ENCODE measurements at places on chromosomes 5 and 9. TPM values are rescaled to one million over a fixed set of nuclear protein-coding genes. Genes with fewer than 3 reads are reported as not detected.

DNA sequence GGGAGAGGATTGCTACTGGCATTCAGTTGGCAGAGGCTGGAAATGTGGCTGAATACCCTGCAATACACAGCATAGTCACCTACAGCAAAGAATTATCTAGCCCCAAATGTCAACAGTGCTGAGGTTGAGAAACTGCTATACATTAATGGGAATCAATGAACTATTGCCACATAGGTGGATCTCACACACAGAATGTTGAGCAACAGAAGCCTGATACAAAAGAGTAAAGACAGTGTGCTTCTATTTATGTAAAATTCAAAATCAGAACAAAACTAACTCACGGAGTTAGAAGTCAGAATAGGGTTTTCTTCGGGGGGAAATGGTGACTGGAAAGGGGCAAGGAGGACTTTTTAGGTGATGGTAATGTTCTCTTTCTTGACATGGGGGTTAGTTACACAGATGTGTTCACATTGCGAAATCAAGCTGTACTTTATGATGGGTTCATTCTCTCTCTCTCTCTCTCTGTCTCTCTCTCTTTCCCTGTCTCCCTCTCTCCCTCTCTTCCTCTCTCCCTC, 45.7 kb upstream of the PANK3 start:
- DNase-seq: no peak

Gene MYOT
- total RNA-seq: not detected

Gene LCN15
- not detected for total RNA-seq

DNA sequence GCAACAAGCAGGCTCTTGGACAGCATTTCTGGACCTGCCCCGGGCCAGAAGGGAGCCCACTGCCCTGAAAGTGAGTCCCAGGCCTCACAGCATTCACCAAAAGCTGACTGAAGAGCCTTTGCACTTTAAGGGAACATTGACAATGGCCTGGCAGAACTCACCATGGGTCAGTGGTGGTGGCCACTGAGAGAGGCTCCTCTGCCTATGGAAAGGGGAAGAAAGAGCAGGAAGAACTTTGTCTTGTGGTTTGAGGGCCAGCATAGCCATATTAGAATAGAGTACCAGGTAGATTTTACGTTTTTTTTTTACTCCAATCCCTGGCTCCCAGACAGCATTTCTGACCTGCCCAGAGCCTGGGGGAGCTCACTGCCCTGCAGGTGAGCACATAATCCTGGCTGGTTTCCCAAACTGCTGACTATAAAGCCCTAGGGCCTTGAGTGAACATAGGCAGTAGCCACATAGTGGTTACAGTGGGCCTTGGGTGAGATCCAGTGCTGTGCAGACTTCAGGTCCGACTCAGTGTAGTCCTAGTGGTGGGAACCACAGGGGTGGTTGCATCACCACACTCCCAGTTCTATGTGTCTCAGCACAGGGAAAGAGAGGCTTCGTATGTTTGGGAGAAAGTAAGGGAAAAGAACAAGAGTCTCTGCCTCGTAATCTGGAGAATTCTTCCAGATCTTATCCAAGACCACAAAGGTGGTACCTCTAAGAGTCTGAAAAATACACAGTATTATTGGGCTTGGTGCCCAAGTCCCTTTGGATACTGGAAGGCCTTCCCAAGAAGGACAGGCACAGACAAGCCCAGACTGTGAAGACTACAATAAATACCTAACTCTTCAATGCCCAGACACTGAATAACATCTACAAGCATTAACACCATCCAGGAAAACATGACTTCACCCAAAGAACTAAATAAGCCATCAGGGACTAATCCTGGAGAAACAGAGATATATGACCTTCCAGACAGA, 89.5 kb downstream of the TSSK1B start:
- DNase-seq: no peak

GRCh38 chr5:115801152-115801551, 15.3 kb downstream of the CDO1 start:
- DNase-seq: no peak

GRCh38 chr9:19924080-19924479, 135.2 kb upstream of the SLC24A2 start:
- no peak for DNase-seq

- DNase-seq: no peak
These were observed 3.3 kb upstream of the DMRT2 start for GRCh38 chr9:1046639-1047572.

Gene BAAT
- total RNA-seq: 0.19 TPM

Gene RABGAP1
- total RNA-seq: 85.1 TPM

Gene IGFBPL1
- not detected for total RNA-seq

Gene NRARP
- 1.4 TPM for total RNA-seq

DNA sequence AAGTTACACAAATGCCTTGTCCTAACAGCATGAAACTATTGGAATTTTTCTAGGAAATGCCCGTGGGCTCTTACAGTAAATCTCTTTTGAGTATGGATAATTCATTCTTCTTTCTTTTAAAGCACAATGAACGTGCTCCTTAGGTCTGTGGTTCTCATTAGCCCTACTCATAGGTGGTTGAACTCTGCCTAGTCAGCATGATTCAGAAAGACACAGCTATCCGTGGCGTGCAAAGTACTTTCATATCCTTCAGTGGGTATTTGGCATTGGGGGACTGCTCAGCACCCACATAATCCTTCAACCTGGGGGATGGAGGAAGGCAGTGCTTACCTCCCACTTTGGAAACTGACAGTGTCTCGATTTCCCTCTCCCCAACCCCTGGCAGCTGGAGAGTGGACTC, 462.0 kb upstream of the CLINT1 start:
- no peak for DNase-seq

DNA sequence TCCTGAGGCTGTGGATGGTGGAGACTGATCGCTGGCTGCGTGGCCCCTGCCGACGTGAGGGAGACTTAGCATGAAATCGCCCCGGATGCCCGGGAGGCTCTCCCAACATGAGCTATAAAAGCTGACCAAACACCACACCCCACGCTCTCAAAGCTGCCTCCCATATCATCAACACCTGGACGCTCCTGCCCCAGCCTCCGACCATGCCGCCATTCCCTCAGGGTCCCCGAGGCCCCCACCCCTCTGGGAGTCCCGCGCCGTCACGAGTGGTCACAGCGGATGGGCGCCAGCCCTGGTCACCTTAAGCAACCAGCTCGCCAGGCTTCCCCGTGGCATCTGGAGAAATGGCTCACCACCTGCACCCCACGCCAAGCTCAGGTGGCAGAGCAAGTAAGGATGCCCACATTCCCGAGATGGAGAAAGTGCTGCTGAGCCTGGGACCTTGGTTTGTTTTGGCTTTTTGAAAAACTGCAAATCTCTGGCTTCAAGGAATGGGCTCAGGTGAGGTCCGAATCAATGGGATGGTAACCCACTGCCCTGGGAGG, 196.0 kb downstream of the MED10 start:
- no peak for DNase-seq

Gene IRX4
- not detected for total RNA-seq
